Left ventricle myocardium inferior (tissue), 1 donor: ENCODE measurements at places on chromosomes 3 and 15. TPM values are rescaled to one million over a fixed set of nuclear protein-coding genes. Genes with fewer than 3 reads are reported as not detected.

DNA sequence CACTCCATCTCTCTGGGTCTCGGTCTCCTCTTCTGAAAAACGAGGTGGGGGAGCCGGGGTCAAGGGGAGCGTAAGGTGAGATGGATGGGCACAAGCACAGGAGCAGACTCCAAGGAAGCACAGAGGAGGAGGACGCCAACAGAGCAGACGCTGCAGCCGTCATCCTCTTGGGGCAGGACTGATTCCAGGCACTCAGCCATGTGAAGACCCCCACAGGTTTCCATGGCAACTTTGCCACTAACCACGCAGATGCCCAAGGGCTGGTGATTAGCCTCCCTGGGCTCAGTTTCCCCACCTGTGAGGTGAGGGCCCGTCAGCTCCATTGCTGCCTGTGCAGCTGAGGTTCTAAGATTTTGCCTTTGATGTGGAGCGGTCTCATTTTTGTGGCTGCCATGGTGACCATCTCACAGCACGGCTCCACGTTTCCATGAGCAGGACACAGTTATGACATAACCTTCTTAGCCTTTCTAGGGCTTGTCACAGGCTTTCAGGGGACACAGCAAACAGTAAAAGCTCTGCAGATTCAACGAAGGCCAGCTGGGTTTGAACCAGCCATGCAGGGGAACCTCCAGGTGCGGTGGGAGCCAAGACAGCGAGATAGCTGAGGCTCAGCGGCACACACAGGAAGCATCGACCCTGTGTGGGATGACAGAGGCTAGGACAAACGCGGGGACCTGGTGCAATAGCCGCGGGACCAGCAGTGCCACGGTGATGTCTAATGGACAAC, 170.3 kb downstream of the NUP210 start:
- H3K36me3 ChIP-seq: no peaks in the 10 kb centered on the region
- peaks cover 8% of the 10 kb centered on the region for H3K4me1 ChIP-seq
- no peak overlapping the region for H3K4me3 ChIP-seq
- DNase-seq: no peak

- no peak for DNase-seq
- no peaks in the 10 kb centered on the region for H3K4me1 ChIP-seq
- no peaks in the 10 kb centered on the region for H3K36me3 ChIP-seq
- peaks cover 23% of the 10 kb centered on the region for H3K27me3 ChIP-seq
These were observed 256.1 kb upstream of the HES1 start for GRCh38 chr3:193879864-193880242.

GRCh38 chr3:186100398-186100797, 8.5 kb downstream of the ETV5 start:
- no peaks in the 10 kb centered on the region for H3K27me3 ChIP-seq
- peaks cover 34% of the 10 kb centered on the region for H3K4me1 ChIP-seq
- H3K36me3 ChIP-seq: no peaks in the 10 kb centered on the region

DNA sequence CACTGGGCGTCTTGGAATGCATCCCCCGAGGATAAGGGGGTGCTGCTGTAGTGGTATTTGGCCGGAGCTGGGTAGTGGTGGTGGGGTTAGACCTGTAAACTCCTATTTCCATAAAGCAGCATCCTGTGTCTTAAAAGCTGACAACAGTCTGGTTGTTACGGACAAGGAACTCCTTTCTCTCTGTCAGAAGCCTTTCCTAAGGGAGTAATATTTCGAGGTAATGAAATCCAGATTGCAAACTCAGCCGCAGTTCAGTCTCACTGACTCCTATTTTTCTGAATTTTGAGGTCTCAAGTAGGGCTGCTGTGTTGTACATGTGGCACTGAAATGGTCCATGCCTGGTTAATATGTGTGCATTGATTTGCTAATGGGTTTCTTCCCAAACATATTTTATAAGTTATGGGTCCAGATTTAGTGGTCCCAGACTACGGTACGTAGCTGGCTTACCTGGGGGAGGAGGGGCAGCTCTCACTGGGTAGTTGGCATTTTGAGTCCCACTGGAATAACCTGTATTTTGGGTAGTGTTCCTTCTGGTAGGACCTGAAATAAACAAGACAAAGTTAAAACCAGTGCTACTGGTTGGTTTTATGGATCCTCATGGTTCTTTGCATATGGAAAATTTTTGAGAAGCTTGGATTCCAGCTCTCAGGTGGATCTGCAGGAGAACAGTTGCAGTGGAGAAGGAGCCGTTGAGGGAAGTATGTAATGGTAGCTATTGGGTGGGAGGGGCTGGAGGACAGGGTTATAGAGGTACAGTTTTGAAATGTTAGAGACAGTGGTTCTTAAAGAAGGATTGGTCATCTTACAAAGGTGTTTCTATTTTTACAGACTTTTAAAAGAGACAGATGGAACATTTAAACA, 48.6 kb upstream of the LDHAL6B start:
- H3K4me3 ChIP-seq: no peak overlapping the region
- no peaks in the 10 kb centered on the region for H3K4me1 ChIP-seq
- DNase-seq: no peak

DNA sequence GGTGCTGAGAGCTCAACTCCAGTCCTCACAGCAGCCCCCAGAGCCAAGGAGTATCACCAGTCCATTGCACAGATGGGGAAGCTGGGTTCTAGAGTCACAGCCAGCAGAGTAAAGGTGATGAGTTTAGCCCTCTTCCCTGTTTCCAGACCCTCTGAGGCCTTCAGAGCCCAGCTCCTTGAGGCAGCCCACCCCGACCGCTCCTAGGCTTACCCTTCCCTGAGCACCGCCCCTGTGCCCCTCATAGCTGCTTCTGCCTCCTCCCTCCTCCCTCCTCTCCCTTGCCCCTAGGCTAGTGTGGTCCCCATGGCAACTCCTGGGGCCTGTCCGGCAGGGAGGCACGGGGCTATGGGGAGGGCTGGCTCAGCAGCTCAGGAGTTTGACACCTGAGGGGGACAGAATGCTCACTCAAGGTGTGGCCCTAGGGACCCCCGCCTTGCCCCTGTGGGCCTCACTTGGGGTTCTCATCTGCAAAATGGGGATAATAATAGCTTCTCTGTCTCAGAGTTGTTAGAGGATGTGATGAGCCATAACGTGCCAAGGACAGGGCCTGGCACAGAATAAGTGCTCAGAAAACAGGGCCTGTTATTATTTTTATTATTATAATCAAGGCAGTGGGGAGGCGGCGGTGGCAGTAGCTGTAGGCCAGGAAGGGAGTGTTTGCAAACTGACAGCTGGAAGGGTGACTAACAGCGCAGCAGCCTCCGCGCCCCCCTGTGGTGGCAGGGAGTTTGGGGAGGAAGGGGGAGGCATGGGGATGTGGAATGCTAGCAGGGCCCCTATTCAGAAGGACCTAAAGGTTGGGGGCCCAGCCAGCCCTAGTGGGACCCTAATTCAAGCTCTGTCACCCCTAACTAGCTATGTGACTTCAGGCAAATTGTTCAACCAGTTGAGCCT, 11.5 kb downstream of the CSK start:
- H3K36me3 ChIP-seq: no peaks in the 10 kb centered on the region
- DNase-seq: no peak
- H3K27ac ChIP-seq: peak overlapping the region; percentile 17
- H3K27me3 ChIP-seq: no peaks in the 10 kb centered on the region
- no peak overlapping the region for H3K4me3 ChIP-seq

- H3K4me3 ChIP-seq: no peak overlapping the region
- no peaks in the 10 kb centered on the region for H3K36me3 ChIP-seq
- peaks cover 40% of the 10 kb centered on the region for H3K4me1 ChIP-seq
- H3K27me3 ChIP-seq: no peaks in the 10 kb centered on the region
- no peak overlapping the region for H3K27ac ChIP-seq
These were observed 1.2 kb downstream of the PFKFB4 start for GRCh38 chr3:48555231-48555948.

GRCh38 chr3:152379415-152380042, 110.8 kb downstream of the MBNL1 start:
- H3K27ac ChIP-seq: peak overlapping the region; percentile 77
- H3K4me1 ChIP-seq: peaks cover 96% of the 10 kb centered on the region
- DNase-seq: no peak
- no peak overlapping the region for H3K4me3 ChIP-seq

DNA sequence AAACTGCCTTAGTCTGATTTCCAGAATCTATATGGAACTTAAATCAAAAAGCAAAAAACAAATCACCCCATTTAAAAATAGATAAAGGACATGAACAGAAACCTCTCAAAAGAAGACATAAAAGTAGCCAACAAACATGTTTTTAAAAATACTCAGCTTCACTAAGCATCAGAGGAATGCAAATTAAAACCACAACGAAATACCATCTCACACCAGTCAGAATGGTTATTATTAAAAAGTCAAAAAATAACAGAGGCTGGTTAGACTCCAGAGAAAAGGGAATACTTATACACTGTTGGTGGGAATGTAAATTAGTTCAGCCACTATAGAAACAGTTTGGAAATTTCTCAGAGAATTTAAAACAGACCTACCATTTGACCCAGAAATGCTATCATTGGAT, 367.9 kb downstream of the ZIC4 start:
- no peaks in the 10 kb centered on the region for H3K36me3 ChIP-seq
- H3K4me3 ChIP-seq: no peak overlapping the region
- no peaks in the 10 kb centered on the region for H3K27me3 ChIP-seq
- DNase-seq: no peak
- no peak overlapping the region for H3K27ac ChIP-seq
- no peaks in the 10 kb centered on the region for H3K4me1 ChIP-seq

- H3K27me3 ChIP-seq: no peaks in the 10 kb centered on the region
- no peak overlapping the region for H3K4me3 ChIP-seq
- peak overlapping the region; percentile 92 for H3K27ac ChIP-seq
These were observed 116.7 kb downstream of the XXYLT1 start for GRCh38 chr3:195154111-195154791.

GRCh38 chr3:45011756-45012508, 14.2 kb upstream of the CLEC3B start:
- H3K36me3 ChIP-seq: peaks cover 22% of the 10 kb centered on the region
- DNase-seq: peak; percentile 77
- no peaks in the 10 kb centered on the region for H3K27me3 ChIP-seq
- H3K4me1 ChIP-seq: peaks cover 66% of the 10 kb centered on the region
- H3K27ac ChIP-seq: peak overlapping the region; percentile 94

DNA sequence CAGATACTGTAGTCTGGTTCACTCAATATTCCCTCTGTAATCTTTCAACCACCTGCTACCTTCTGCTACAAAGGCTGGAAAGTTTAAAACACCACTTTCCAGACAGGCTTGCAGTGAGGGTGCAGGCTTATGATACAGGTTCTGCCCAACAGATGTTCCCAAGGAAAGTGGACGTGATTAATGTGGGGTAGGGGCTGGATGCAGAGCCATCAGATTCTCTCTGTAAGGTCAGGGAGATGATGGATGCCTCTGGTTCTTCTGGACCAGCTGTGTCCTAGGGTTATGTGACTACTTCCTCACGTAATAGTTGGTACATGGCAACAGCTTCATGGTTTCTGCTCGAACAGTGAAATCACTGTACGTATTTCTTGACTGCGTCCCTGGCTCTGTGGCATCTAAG, 11.1 kb downstream of the GPR176 start:
- no peaks in the 10 kb centered on the region for H3K4me1 ChIP-seq
- H3K27me3 ChIP-seq: no peaks in the 10 kb centered on the region
- no peaks in the 10 kb centered on the region for H3K36me3 ChIP-seq
- H3K4me3 ChIP-seq: no peak overlapping the region

DNA sequence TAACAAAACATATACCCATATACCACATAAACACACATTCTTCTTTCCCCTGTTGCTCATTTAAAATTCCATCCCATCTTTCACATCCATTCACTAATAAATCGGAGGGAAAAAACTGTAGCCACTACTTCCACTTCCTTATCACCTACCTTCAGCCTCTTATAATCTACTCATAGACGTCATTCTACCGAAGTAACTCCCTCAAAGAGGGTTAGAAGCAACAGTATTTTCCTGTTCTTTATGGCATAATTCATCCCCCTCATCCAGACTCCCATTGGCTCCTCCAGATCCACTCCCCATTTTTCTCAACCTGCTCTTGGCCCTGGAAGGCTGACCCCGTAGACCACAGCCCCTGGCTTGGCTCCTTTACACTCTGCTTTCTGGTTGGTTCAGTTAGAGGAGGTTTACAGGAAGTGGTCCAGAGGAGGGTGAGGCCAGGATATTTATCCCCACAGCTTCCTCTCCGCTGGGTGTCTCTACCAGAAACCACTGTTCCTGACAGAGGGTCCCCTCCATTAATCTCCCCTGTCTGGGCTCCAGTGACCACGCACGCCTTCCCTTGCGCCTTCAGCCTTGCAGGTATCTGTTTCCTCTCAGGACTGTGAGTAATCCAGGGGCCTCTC, 46.3 kb downstream of the FMN1 start:
- no peak for DNase-seq
- H3K27me3 ChIP-seq: no peaks in the 10 kb centered on the region
- H3K4me3 ChIP-seq: no peak overlapping the region
- H3K36me3 ChIP-seq: no peaks in the 10 kb centered on the region

GRCh38 chr3:155354658-155355057, 61.2 kb upstream of the STRIT1 start:
- no peak for DNase-seq
- H3K4me3 ChIP-seq: no peak overlapping the region
- no peaks in the 10 kb centered on the region for H3K36me3 ChIP-seq
- H3K27ac ChIP-seq: no peak overlapping the region
- H3K4me1 ChIP-seq: no peaks in the 10 kb centered on the region
- H3K27me3 ChIP-seq: no peaks in the 10 kb centered on the region

DNA sequence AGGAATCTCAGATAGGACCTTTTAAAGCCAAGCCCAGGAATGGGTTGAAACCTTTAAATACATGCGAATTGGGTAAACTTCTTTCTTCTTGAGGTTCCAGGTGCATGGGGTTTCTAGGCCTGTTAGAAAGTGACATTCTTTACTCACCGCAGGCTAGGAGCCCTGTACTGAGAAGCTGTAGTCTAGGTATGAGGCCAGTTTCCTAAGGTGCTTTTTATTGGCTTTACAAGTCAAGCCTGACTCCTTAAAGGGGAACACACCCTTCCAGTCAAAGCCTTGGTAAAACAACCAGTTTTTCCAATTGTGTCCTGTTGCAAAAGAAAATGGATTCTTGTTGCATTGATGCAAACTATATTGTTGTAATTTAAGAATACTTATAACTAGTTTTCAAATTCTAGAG, 76.1 kb upstream of the ATP11B start:
- no peaks in the 10 kb centered on the region for H3K27me3 ChIP-seq
- no peak overlapping the region for H3K4me3 ChIP-seq
- peaks cover 15% of the 10 kb centered on the region for H3K4me1 ChIP-seq
- H3K27ac ChIP-seq: no peak overlapping the region
- no peaks in the 10 kb centered on the region for H3K36me3 ChIP-seq
- no peak for DNase-seq

GRCh38 chr3:149352556-149352955, 19.1 kb upstream of the TM4SF18 start:
- DNase-seq: peak; percentile 36
- H3K36me3 ChIP-seq: no peaks in the 10 kb centered on the region
- peak overlapping the region; percentile 13 for H3K27ac ChIP-seq
- no peak overlapping the region for H3K4me3 ChIP-seq

- no peak overlapping the region for H3K4me3 ChIP-seq
- no peak overlapping the region for H3K27ac ChIP-seq
- H3K36me3 ChIP-seq: no peaks in the 10 kb centered on the region
- DNase-seq: no peak
- no peaks in the 10 kb centered on the region for H3K27me3 ChIP-seq
- peaks cover 16% of the 10 kb centered on the region for H3K4me1 ChIP-seq
These were observed 407.7 kb downstream of the FOXP1 start for GRCh38 chr3:71175691-71176365.

Gene PRTG
- total RNA-seq: 0.69 TPM

Gene PLXNA1
- total RNA-seq: 26.4 TPM

Gene ITGA11
- 31.4 TPM for total RNA-seq

Gene NME9
- not detected for total RNA-seq

Gene SNTN
- not detected for total RNA-seq

Gene GOLGA8J
- total RNA-seq: 0.41 TPM

Gene RLBP1
- not detected for total RNA-seq
